ENCODE measurements at places on chromosomes 1 and 21. TPM values are rescaled to one million over a fixed set of nuclear protein-coding genes. Genes with fewer than 3 reads are reported as not detected.

DNA sequence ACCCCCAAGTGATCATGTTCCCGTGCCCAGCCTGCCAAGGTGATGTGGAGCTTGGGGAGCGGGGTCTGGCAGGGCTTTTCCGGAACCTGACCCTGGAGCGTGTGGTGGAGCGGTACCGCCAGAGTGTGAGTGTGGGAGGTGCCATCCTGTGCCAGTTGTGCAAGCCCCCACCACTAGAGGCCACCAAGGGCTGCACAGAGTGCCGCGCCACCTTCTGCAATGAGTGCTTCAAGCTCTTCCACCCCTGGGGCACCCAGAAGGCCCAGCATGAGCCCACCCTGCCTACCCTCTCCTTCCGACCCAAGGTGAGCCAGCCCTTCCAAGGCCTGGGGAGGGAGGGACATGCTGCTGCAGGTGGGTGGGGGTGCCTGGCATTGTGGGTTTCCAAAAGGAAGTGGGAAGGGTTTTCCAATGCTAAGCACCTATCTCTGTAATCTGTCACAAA lies 2.3 kb downstream of the TRIM46 start:
- DNase-seq: peak; percentile 32

DNA sequence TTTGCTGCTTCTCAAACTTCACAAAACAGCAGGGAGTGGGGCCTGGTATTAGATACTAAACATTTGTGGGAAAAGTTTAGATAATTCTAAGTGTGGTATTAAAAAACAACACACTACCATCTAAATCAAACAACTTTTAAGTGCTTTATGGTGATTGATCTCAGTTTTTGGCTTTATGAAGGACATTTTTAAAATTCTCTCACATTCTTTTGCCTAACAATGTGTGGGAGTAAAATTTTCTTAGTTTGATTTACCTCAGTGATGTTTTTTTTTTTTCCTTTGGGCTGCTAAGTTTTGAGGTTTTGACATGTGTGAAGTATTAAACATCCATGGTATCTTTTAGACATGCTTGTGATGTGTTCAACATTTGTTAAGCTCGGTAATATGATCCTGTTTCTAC lies 116.2 kb downstream of the DISP1 start:
- no peak for DNase-seq

The MMP23B gene
- total RNA-seq: 7.2 TPM

The SMIM1 gene
- 1.8 TPM for total RNA-seq

DNA sequence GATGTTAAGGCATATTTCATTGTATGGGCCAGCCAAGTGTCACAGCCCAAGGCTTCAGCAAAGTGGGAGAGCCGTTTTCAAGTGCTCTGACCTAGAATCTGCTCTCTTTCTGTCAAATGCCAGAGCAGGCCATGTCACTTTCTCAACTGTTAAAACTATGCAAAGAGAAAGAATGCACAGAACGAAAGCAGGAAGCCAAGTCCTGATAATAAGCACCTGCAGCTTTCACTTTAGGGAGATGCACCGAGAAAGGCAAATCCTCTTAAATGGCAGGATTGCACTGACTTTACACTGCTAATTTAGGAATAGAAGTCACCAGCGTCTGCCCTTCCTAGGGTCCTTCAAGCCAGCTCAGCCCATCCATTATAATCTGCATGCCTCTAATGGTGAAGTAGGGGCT lies 49.2 kb upstream of the NTPCR start:
- no peak for DNase-seq

The PRAMEF20 gene
- total RNA-seq: not detected

The EXO5 gene
- 5.4 TPM for total RNA-seq

The TSTD1 gene
- total RNA-seq: 92.1 TPM

DNA sequence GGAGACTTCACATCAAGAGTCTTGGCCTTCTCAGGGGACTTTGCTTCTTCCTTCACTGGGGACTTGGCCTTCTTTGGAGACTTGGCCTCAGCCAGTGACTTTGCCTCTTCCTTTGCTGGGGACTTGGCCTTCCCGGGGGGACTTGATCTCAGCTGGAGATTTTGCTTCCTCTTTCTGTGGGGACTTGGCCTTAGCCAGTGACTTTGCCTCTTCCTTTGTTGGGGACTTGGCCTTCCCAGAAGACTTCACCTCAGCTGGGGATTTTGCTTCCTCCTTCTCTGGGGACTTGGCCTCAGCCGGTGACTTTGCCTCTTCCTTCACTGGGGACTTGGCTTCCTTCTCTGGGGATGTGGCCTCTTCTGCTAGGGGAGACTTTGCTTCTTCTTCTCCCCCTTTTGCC lies 13.5 kb upstream of the CD2 start:
- DNase-seq: no peak
